ENCODE measurements at places on chromosomes 1 and 21.
A peak's percentile ranks its signal among the peaks of the same experiment; 100 is the strongest.

- DNase-seq: peak; percentile 73
Measured at GRCh38 chr1:109197158-109198042, 16.3 kb upstream of the SARS1 start.

- DNase-seq: no peak
Measured at GRCh38 chr1:221594576-221594975, 147.3 kb downstream of the DUSP10 start.

GRCh38 chr1:61496501-61496900 is 228.4 kb downstream of the TM2D1 start:
- DNase-seq: no peak

- DNase-seq: peak; percentile 42
Measured at GRCh38 chr1:84271441-84272151, 29.9 kb upstream of the SAMD13 start.

DNA sequence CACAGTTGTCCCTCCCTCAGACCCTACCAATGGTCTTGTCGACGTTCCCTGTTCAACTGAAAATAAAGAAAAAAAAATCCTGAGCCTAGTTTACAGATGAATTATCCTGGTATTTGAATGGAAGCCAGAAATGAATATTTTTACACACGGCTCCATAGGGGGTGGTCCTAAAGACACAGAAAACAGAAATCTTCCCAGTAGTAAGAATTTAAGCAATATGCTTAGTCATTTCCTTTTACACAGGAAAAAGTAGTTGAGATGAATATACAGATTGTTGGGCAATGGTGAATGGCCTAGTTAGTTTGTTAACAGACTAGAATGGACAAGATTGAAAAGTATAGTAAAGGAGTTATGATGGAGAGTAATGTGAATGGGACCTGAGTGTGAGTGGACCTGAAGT is 67.4 kb downstream of the RGS18 start:
- peak; percentile 44 for DNase-seq

DNA sequence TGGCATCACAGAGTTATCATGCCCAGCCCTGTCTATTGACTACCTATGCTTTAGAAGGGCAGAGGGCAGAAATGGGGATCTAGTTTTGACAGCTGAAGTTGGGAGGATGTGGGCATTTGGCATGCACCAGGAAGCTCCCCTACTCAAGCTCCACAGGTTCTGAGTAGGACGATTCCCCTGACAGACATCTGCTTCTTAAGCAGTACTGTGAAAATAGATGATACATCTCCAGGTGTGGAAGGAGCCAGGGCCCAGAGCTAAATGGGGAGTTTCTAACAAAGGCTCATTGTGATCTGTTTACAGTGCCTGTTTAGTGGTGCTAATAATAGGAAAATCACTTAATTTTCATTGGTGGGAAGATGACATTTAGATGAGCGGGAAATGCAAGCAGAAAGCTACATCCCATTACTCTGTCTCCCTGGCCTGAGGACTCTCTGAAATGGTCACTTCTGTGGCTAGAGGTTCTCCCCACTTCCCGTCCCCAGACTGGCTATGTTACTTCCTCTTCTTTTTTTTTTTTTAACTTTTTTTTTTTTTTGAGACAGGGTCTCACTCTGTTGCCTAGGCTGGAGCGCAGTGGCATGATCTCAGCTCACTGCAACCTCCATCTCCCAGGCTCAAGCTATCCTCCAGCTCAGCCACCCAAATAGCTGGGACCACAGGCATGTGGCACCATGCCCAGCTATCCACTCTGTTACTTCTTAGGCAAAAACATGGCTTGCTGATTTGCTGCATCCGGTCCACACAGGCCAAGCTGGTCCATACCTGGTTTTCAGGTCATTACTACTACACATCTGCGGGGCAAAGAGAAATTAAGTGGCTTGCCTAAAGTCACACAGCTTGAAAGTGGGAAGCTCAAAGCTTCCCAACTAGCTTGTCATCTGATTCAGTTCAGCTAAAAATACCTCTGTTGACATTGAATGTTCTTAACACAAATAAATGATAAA is 23.2 kb upstream of the CNIH3 start:
- DNase-seq: peak; percentile 99

DNA sequence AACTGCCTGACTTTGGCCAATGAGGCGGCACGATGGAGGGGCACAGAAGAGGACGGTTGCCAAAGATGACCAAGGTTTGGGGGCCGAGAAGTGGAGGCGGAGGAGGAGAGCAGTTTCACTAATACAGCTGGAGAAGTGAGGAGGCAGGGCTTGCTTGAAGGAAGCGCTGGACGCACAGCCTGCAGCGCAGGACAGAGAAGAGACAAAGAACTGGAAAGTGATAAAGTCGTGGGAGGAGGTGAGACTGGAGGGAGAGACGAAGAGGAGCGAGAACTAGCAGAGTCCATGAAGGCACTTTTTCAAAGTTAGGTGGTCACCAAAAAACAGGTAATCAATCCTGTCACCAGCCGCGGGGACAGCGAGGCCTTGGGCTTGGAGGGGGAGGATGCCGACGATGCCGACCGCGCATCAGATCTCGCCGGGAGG is 771 bp downstream of the PACC1 start:
- no peak for DNase-seq

DNA sequence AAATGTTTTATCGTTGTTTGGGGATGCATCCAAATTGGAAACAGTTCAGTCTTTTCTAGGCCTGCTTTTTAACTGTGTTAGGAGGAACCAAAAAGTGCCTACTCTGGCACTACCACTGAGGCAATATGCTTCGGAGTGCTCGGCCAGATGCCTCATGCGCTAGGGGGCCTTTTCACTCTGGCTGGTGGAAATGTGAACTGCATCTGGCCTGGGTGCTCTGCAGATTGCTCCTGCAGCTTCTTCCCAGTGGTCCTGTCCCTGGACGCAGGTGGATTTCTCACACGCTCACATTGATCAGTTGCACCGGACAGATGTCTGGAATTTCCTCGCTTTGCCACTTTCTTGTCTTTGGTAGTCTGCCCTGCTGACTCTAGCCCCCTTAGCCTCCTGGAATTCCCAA is 330.2 kb upstream of the FMN2 start:
- no peak for DNase-seq

Measured in H4 (cell line).